ENCODE measurements at places on chromosomes 12 and 14.

GRCh38 chr14:50319293-50319692, 7.2 kb downstream of the DMAC2L start:
- DNase-seq: no peak

GRCh38 chr12:19273482-19274330, 144.2 kb downstream of the PLEKHA5 start:
- peak; percentile 63 for DNase-seq

DNA sequence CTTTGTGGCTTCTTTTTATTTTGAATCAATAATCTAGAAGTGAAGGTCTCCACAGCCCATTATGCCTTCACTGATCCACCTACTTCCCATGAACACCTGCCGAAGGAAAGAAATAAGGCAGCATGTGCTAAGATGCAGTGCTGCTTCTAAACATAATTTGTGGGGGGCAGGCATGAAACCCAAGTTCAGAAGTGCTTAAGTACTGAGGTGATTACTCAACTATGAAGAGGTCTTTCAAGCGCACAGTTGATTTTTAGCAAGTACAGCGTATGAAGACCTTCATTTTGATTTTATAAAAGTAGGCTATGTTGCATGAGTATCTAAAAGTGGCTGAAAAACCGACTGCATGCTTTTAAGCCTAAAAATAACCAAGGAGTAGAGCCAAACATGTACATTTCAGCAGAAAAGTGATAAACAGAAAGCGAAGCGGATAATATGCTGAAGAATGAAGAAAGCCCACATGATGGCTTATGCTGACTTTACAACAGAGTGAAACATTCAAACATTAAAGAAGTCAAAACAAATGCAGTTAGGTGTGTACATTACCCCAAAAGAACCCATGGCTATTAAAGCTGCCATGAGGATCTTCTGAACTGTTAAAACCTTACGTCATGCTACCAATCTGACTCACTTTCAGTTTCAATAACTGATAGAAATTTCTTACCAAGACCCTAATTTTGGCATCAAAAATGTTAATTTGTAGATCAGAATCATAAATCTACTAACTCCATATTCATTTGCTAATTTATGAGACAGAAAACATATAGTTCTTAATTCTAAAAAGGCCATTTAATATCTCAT, 29.3 kb downstream of the KICS2 start:
- DNase-seq: no peak

- peak; percentile 52 for DNase-seq
Observed at GRCh38 chr14:96799489-96800054, 2.4 kb downstream of the VRK1 start.

- no peak for DNase-seq
Observed at GRCh38 chr14:95440496-95440895, 76.0 kb downstream of the SYNE3 start.

- DNase-seq: no peak
Observed at GRCh38 chr14:77180726-77181602, 634 bp upstream of the TMEM63C start.

DNA sequence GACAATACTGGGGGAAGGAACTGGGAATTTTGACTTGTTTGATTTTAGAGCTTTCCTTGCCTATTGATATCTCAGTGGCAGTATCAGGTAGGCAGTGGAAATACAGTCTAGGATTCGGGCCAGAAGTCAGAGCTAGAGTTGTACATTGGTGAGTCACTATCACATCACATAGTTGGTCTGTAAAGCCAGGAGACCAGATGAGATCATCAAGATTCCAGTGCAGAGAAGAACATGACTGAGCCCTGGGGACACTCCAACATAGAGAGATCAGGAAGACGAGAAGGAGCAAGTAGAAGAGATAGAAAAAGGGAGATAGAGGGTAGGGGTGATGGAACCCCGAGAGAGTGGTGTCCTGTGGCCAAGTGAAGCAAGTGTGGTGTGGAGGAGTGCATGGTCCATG, 46.6 kb upstream of the NR1H4 start:
- DNase-seq: peak; percentile 67

DNA sequence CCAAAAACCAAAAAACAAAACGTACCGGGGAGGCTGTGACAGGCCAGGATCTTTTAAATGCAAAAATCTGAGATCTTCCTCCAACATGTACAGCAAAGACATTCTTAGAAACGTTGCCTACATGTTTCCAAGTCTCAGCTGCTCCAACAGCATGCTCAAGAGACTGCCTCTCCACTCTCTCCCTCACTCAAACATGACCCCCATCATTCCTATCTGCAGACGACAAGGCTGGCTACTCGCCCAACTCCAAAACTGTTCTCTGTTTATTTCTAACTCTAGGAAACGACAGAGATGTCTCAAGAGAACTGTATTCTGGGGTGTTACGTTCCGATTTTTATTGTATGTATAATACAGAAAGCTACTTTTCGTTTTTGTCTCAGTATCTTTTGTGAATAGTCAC, 57.5 kb upstream of the TMCC3 start:
- no peak for DNase-seq

- DNase-seq: no peak
Observed at GRCh38 chr14:68714991-68715924, 77.6 kb downstream of the ZFP36L1 start.

DNA sequence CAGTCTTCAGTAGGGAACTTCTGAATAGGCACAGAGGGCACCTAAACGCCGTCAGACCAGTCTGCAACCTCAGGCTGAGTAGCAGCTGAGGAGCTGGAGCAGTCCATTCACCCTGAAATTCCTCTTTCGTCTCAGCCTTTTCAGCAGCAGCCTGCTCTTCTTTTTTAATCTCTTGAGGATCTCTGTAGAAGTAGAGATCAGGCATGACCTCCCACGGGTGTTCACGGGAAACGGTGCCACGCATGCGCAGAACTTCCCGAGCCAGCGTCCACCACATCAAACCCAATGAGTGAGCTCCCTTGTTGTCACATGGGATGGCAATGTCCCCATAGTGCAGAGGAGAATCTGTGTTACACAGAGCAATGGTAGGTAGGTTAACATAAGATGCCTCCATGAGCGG, 11.1 kb upstream of the MARK3 start:
- no peak for DNase-seq

DNA sequence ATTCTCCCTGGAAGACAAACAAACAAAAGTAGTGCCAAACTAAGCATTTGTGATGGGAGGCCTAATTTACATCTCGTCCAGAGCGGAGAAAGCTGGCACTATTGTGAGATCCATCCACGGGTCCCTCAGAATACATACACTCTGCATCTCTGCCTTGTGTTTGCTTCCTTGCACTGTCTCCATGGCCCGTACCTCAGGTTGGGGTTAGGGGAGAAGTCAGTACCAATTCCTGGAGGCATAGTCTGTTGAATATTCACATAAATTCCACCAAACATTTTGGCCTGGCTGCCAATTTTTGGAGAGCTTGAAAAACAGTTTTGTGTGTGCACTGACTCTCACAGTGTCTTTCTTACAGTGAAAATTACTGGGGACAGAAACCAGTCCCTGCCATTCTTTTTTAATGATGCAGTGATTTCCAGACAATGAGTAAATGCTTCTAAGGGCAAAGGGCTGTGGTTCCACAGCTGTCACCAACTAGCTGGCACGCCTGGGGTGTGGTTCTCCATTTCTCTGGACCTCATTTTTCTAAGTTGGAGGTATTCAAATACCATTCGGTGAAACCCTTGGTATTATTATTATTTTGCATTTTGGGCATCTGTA, 119.7 kb upstream of the HIF1A start:
- peak; percentile 28 for DNase-seq

- DNase-seq: no peak
Observed at GRCh38 chr12:132306885-132307191, 22.6 kb downstream of the GALNT9 start.

GRCh38 chr12:71671816-71672215, 7.7 kb downstream of the THAP2 start:
- DNase-seq: peak; percentile 21

GRCh38 chr12:51825216-51825615, 23.3 kb downstream of the FIGNL2 start:
- DNase-seq: no peak

GRCh38 chr14:56650979-56651378, 71.4 kb downstream of the TMEM260 start:
- DNase-seq: no peak

DNA sequence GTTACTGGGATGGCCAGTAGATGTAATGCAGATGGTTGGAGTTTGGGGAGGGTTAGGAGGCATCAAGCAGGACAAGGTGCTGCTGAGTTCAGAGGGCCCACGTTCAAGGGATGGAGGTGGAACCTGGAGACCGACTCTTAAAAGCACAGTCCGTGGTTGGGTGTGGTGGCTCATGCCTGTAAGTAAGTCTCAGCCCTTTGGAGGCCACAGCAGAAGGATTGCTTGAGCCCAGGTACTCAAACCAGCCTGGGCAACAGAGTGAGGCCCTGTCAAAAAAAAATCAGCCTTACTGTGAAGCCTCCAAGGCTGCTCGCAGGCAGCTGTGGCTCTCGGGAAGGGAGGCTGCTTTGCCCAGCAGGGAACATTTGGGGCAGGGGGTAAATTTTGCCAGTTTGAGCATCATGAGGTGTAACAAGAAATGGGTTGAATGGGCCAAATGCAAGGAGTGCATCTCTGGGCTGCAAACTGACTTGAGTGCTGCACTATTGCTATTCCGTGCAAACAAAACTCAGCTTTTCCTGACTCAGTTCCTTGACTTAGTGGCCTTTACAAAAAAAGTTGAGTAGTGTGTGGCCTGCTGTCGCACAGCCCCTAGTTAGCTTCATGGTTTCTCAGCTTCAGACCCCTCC, 55.0 kb downstream of the ANAPC7 start:
- no peak for DNase-seq

DNA sequence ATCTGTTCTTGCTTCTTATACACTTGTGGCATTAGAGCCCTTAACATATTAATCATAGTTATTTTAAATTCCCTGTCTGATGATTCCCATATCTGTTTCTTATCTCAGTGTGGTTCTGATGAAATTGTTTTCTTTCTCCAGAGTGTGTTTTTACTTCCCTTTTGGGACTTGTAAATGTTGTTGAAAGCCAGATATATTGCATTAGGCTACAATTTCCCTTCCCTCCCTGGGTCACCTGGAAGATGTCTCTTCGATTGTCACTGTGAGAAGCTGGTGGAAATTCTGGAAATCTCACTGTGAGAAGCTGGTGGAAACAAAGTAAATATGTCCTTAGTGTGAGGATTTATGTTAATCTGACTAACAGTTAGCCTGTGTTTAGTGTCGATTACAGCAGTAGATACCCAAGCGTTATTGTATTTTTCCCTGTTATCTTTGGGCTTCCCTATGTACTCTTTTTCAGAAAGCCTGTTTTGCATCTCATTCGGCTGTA, 717.3 kb downstream of the TRHDE start:
- DNase-seq: no peak

DNA sequence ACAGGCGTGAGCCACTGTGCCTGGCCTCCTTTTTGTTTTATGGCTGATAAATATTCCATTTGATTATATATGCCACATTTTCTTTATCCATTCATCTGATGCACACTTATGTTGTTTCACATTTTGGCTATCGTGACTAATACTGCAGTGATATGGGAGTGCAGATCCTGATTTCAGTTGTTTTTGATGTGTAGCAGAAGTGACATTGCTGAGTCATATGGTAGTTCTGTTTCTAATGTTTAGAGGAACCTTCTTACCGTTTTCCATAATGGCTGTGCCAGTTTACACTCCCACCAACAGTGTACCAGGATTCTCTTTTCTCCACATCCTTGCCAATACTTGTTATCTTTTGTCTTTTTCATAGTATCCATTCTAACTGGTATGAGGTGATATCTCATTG, 235.9 kb downstream of the ERC1 start:
- DNase-seq: no peak

- DNase-seq: no peak
Observed at GRCh38 chr12:53524476-53524875, 17.2 kb upstream of the NPFF start.

DNA sequence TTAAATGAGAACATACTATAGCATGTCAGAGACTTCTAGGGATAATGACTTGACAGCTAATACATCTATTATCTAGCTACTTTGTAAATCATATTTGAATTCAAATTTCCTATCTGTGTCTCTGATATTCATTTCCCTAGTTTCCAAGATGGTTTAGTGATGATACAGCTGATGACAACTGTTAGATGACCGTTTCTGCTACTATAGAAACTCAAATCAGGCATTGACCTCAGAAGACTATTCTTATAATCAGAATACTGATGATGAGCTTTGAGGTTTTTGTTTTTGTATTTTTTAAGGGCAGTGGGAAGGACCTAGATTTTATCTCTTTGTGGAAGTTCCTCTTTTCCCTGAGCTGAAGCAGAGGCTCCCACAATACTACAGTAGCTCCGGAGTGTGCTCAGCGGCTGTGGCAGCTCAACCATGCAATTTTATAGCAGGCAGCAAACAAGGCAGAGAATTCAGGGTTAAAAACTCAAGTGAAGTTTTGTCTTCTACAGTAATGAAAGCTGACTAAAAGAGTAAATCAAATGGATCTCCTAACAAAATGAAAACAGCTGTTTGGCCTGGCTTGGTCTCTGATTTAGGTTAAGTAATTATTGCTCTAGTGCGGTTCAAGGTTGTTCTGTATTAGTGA, 145.1 kb downstream of the SLC25A21 start:
- no peak for DNase-seq

- no peak for DNase-seq
Observed at GRCh38 chr12:84113666-84114065, 798.9 kb downstream of the SLC6A15 start.

DNA sequence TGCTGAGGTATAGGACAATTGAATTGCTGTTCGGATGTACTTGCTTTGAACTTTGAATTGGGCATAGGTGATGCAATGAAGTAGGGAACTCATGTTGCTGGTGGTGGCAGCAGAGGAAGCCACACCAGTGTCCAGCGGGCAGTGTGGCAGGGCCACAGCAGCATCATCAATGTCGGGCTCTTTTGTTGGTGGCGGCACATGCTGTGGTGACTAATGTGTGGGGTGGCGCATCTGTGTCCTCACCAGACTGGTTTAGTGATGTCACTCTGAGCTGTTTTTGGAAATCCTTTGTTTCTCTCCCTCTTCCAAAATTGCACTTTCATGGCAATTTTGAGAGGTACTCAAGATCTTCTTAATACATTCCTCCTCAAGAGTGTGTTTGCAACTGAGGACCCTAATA, 187.6 kb downstream of the ETNK1 start:
- no peak for DNase-seq

DNA sequence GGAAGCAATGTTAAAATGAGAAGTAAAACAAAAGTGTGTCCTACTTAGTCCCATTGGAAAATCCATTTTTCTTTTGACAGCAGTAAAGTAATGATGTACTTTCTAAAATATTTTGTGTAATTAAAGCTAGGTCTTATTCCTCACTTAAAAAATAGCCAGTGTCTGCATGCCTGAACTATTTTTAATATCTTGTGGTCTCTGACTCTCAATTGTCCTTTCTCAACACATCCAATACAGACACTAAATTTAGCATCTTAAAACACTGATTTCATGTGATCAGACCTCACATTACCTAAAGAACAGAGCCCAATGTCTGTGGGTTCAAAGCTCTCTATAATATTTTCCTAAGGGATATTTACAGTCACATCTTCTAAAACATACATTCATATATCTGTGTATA, 108.0 kb downstream of the DERA start:
- no peak for DNase-seq

Data from small intestine (tissue), 16 donors.